Vagina (tissue), 2 donors: ENCODE measurements at places on chromosomes 11 and 22.

DNA sequence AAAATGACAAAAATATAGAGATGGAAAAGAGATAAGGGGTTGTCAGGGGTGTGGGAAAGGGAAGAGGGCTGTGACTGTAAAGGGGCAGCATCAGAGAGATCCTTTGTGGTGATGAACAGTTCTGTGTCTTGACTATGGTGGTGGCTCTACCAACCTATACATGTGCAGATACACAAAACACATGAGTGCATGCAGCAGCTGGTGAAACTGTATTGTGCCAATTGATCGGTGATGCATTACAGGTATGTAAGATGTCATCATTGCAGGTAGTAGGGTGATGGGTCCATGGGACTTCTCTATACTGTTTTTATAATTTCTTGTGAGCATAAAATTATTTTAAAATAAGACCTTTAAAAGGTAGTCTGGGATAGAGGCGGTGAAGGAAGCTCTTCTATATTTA lies 24.1 kb upstream of the ZDHHC13 start:
- no peak for DNase-seq

GRCh38 chr11:47994417-47994816 lies 14.1 kb downstream of the PTPRJ start:
- DNase-seq: no peak

DNA sequence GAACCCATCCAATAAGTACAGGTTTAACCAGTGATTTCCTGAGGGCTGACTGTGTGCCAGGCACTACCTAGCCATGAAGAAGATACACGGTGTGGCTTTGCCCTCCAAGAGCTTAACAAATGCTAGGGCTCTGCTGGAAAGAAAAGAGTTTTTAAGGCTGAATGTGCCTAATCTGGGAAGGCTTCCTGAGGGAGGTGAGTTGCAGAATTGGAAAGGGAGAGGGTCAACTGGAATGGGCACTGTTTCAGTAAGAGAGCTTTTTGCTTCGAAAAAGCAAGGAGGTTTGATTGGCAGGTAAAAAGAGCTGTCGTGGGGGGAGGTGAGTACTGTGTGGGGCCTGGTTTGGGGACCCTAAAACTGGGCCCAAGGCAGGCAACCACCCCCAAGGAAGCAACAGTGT lies 2.7 kb downstream of the FAM83F start:
- no peak for DNase-seq

DNA sequence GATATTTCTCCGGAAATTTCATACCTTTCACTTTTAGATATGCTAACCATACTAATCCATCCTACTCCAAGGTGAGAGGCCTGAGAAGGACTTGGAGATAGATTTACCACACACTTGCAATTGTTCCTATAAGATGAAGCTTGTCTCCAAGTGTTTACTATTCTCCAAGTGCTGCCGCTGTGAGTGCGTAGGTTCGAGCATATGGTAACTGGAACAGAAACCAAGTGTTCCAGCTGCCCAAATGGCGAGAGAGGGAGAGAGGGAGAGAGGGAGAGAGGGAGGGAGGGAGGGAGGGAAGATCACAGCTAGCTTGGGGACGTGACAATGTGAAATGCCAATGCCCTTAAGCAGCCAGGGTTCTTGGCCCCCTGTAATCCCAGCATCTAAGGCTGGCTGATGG lies 21.5 kb downstream of the ASCC2 start:
- DNase-seq: no peak

- no peak for DNase-seq
These were observed 268.5 kb downstream of the SOX6 start for GRCh38 chr11:16087886-16088285.

GRCh38 chr11:80163011-80163410 lies 722.2 kb upstream of the TENM4 start:
- DNase-seq: no peak

DNA sequence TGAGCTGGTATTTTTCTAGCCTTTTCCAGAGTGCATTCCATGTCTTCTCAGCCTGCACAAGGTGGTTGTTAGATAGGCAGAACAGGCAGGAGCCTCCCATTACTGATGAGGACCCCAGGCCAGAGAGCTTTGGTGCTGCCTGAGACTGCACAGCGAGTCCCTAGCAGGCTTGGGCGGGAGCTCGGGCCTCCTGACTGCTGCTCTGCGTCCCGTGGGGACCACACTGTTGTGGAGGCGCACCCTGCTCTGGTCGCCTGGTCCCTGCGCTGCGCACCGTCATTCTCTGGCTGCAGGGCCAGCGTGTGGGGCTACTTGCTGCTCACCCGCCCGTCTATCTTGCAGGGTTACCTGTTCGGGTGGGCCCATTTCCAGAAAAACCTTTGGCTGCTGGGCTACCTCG lies 8.5 kb downstream of the TPCN2 start:
- no peak for DNase-seq

DNA sequence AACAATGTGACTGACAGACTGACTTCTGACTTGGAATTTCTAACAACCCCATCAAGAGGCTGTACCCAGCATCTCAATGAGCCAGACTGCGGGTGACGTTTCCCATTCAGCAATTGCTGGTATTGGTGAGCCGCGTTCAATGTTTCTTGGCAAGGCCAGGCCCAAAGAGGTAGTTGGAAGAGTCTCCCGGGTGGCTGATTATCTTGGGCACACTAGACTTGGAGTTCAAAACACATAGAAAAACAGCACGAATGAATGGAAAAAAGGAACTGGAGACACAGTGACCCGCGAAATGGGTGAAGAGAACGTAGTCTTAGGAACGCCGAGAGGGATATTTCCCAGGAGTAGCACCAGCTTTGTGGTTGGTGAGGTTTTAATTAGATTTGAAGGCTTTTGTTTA lies 115.7 kb downstream of the RPS6KA4 start:
- DNase-seq: no peak

GRCh38 chr11:1652771-1653540 lies 23.4 kb downstream of the KRTAP5-5 start:
- DNase-seq: no peak

DNA sequence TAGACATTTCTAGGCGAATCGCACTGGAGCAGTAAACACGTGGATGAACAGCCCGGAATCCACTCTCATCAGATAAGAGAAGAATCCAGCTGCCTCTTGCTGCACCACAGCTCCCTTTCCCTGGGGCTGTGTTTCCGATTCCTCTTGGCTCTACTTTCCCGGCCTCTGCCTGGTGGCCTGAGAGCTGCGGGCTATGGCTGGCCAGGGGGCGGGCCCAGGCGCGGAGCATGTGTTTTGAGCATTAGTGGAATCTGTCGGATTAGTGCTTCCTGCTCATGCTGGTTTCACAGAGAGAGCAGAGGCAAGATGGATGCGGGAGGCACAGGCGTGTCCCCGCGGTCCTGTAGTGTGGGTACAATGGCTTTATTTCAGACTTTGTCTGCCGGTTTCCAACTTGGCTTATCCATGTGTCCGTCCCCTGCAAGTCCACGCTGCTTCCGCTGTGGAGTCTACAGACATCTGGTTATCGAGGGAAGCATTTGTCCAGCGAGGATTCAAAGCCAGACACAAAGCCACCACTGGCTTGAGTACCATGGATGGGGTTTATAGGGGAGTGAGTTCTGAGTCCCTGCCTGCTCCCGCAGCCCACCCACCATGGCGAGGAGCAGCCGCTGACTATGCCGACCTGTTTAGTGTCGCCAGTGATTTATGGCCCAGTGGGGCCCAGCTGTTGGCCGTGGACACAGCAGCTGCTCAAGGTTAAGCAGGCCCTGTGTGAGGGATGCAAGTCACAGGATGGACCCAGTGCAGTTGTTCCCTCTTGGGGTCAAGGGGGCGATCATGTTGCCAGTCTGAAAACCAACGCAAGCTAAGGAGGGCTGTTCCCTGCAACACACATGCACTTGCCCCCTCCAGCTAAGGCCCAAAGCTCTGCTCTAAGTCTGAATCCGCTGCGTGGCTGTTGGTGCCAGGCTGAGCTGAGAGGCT lies 43.3 kb upstream of the EP300 start:
- peak; percentile 91 for DNase-seq
